ENCODE measurements at places on chromosomes 16 and 17.
A peak's percentile ranks its signal among the peaks of the same experiment; 100 is the strongest.

GRCh38 chr17:21287703-21288449 lies 3.4 kb downstream of the MAP2K3 start:
- peak; percentile 81 for DNase-seq

- no peak for DNase-seq
Measured at GRCh38 chr17:3663102-3664011, 5.0 kb downstream of the TAX1BP3 start.

GRCh38 chr16:67459861-67460150 lies 21.2 kb downstream of the ATP6V0D1 start:
- no peak for DNase-seq

- no peak for DNase-seq
Measured at GRCh38 chr16:19639986-19640421, 78.0 kb downstream of the KNOP1 start.

- no peak for DNase-seq
Measured at GRCh38 chr16:87854907-87855683, 14.2 kb downstream of the SLC7A5 start.

DNA sequence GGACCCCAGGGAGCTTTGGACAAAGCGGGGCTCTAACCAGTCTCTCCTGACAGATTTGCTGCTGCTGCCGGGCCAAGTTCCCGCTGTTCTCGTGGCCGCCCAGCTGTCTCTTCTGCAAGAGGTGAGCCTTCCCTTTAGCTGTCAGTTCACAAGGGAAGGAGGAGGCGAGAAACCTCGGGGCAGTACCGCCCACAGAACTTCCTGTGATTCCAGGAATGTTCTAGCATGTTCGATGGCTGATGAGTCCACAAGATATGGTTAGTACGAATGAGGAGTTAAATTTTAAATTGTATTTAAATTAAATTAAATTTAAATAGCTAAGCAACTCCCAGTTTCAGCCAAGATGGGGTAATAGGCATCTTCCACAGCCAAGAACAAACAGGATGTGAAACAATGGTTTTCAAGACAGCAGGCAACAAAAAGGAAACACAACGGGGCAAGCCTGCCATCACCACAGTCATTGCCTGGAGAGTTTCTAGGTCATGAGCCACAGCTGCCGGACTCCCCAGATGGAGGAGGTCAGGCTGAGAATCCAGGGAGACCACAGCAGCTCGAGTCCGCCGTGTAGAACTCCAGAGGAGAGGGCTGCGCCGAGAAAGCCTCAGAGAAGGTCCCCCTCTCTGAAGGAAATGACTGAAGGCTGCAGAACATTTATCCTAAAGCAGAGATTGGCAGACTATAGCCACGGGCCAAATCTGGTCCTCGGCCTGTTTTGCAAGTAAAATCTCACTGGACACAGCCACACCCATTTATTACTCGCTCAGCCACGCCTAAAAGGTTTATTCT lies 9.5 kb upstream of the TCF25 start:
- peak; percentile 33 for DNase-seq

DNA sequence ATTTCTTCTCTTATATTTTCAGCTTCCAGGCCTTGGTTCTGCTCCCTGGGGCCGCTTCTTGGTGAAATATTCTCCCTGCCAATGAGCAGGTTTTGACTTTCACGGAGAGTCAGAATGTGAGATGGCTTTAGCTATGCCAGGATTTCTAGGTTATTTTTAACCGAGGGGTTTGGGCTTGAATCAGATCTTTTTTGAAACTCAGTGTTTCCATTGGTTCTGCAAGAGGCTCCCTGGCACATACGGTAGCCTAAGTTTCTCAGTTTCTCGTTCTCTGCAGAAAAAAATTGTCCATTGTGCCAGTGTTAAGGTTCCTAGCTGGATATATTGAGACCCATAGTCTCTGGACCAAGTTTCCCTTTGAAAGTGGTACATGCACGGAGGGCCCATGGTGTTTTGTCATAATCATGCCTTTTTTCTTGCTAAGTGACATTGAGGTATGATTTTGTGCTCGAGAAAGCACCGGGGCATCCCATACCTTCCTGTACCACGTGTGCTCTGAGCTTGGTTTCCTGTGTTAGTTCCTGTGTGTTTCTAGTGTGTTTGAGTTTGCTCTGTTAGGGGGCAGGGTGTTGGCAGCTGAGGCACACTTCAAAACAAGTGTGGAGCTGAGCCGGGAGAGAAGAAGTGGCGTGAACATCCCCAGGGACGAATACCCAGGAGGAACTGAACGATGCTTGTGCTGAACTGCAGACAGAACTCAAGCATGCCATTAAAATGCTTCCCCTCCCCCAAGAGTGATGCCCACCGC lies 127.2 kb downstream of the HS3ST3B1 start:
- no peak for DNase-seq

GRCh38 chr17:58564971-58565370 lies 50.5 kb upstream of the MTMR4 start:
- DNase-seq = no peak

- peak; percentile 60 for DNase-seq
Measured at GRCh38 chr17:63434951-63435571, 11.0 kb downstream of the CYB561 start.

DNA sequence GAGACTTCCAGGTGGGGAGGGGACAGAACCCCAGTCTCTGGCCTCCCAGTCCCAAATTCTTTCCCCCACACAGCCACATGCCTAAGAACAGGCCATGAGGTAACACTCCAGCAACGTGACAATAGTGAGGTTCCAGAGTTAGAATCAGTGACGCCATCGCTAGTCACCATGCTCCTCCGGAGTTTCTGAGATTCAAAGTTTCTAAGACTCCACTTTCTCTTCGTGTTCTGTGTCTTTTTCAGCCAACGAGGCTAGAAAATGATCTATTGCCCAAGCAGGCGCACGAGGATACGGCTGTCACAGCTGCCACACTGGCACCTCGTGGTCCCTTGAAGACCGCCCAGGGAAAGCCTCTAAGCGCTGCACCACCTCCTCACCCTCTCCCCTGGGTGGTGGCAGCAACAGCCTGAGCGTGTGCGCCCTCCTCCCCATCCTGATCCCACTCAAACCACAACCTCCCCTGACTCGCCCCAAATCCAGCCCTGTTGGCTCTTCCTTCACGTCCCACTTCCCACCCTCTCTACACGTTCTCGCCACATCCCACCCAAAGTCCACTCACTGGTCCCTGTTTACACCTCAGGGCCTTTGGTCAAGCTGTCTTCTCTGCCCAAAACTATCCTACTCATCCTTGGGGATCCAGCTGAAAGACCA lies 1.0 kb downstream of the MCRIP1 start:
- DNase-seq = no peak

- DNase-seq = no peak
Measured at GRCh38 chr17:2053380-2054261, 1.3 kb upstream of the HIC1 start.

- no peak for DNase-seq
Measured at GRCh38 chr16:21997697-21998480, 3.0 kb downstream of the PDZD9 start.

GRCh38 chr16:70589998-70590471 lies 56.3 kb upstream of the IL34 start:
- DNase-seq = no peak

DNA sequence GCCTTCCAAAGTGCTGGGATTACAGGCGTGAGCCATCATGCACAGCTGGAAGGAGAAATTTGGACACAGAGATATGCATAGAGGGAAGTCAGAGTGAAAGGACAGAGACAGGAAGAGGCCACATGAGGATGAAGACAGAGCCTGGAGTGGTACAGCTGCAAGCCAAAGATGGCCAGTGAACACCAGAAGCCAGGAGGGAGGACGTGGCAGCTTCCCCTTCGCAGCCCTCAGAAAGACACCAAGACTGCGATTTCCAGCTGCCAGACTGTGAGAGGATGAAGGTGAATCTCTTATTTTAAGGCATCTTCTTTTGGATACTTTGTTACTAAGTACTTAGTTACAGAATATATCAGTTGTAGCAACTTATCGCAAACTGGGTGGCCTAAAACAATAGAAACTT lies 60.5 kb upstream of the PLCG2 start:
- no peak for DNase-seq

DNA sequence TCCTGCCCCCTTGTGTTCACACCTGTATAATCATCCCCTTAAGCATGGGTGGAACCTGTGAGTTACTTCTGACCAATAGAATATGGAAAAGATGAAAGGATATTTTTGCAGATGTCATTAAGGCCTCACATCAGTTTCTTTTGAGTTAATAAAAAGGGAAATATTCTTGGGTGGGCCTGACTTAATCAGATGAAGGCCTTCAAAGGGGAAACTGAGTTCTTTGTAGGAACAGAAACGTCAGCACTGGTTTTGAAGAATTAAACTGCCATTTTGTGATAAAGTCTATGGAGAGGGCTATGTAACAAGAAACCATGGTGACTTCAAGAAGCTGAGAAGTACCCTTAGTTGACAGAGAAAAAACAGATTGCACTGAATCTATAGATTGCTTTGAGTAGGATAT lies 168.7 kb upstream of the CNTNAP4 start:
- DNase-seq = no peak

DNA sequence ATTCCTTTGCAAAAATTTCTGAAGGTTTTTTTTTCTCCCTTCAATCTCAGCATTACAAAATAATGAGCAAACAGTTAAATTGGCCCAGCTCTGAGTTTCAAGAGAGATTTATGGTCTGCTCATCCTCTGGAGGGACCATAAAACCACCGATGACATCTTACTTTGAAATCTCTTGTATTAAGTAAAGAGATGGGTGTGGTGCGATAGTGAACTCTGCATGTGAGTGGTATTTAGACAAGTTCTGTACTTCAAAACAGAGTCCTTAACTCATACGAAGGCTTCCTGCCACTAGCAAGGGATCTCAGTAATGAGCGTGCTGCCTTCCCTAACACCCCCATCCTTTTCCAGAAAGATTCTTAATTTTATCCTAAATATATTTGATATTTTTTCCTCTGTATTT lies 2.1 kb downstream of the FAM20A start:
- no peak for DNase-seq

DNA sequence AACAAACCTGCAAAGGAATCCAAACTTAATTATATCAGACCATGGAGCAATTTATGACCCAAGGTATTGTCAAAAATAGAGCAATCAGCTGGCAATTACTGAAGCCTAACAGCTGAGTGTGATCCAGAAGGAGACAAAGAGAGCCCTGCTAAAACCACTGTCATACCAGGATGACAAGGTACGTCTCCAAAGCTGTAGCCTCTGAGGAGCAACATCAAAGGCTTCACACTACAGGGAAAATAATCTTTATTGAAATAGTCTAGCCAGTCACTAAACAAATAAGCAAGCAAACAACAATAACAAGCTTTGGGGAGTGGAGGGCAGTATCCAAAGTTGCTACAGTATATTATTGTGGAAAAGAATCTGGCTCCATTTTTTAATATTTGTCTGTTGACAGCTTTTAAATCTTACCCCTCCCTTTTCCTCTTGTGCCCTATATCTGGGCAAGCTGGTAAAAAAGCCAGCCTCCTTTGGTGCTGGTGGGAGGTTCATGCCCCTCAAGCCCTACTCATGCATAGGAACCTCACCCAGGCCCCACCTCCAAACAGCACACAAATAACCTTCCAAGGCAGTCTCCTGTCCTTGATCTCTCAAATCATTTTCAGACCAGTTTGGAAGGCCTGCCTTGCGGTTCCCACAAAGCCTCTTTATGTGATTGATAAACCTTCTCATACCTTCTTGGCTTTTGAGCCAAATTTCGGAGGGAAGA lies 73.7 kb downstream of the ITFG1 start:
- DNase-seq = no peak

DNA sequence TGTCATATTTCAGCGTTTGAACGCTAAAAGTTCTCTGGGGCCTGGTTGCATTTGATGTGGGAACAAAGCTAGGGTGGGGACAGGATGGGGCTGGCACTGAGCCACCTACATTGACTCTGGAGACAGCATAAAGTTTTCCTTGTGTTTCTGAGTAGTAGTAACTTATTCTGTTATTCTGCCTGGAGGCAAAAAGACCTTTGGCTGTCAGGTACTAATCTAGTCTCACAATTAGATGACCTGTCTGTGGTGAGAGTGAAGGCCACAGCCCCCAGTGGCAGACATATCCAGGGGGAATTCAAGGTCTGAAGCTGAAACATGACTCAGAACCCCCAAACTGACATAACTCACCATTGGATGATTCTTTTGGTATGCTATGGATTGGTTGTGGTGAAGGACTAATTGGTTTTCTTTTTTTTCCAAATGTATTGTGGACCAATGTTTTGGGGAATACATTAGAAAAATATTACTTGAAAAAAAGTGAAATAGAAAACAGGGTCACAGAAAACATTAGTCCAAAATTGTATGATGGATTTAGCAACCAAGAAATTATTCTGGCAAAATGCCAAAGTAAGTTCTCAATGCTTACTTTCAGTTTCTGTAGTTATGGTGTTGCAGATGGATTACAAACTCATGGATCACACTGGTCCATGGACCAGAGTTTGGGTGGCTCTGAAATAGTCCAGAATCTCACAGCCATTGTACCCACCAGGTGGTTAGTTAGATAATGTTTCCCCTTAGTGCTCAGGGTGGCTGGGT lies 10.5 kb upstream of the SALL1 start:
- no peak for DNase-seq

- no peak for DNase-seq
Measured at GRCh38 chr16:78257376-78257728, 157.9 kb downstream of the WWOX start.

DNA sequence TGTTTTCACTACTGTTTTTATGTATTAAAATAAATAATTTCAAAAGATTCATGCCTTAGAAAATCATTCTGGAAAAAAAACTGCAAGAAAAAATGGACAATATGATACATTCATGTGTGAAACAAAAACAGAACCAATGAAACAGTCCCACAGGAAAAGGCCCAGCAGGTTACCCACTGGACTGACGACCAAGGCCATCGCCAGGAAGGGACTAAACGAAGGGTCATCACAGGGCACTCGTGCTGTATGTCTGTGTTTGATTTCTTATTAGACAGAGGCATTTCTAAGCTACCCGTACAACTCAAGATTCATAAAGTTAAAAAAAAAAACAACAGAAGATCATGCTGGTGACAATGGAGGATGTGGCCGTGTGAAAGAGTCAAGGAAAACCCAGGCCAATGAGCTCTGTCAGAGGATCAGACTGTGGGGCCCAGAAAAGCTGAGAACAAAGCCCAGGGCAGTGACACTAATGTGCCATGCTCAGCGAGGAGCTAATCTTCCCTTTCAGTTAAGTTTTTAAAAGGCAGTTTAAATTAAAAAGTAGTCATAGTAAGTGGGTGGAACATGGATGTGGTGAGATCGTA lies 31.8 kb downstream of the NSMCE1 start:
- no peak for DNase-seq

Measured in globus pallidus (tissue), 1 donor.